Mesenchymal stem cell (in vitro differentiated cells and primary cell): ENCODE measurements at places on chromosomes 6 and 20.

DNA sequence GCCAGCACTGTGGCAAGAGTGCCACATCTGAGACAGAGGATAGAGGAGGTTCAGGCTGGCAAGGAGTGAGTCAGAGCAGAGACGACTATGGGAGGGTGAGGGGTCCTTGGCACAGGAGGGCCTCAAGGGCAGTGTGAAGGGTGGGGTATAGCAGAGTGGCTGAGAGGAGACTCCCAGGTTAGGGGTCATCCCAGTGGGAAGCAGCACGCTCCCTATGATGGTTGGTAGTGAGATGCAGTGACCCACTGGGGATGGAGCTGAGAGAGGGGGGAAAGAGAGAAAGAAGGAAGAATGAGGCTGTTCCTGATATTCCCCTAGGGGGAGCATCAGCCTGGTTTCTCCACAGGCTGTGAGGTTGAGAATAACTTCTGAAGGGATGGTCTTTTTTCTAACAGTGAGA lies 97.3 kb downstream of the INSM1 start:
- DNase-seq: no peak

GRCh38 chr6:2883673-2884072 lies 19.4 kb downstream of the SERPINB9 start:
- DNase-seq: no peak

DNA sequence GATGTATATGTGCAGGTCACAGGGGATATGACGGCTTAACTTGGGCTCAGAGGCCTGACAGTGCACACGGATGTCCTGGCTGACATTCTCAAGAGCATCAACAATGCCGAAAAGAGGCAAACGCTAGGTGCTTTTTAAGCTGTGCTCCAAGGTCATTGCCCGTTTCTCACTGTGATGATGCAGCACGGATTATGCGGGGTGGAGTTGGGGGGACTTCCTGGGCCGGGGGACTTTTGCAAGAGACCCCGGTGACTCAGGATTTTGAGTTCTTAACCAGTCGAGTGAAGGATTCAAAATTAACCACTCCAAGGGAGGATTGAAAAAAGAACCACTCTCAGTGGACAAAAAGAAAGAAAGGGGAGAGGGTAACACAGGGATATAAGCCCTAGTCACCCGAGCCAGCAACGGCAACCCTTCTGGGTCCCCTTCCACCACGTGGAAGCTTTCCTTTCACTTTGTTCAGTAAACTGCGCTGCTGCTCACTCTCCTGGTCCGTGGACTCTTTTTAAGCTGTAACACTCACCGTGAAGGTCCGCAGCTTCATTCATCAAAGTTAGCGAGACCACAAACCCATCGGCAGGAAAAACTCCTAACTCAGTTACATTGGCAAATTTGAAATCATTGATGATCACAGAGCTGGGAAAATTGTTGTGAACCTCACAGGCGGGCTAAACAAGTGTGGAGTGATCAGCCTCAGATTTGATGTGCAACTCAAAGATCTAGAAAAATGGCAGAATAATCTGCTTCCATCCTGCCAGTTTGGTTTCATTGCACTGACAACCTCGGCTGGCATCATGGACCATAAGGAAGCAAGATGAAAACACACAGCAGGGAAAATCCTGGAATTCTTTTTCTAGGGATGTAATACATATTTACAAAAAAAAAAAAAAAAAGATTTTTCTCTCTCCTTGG lies 199.3 kb downstream of the ARID1B start:
- no peak for DNase-seq

- no peak for DNase-seq
Measured at GRCh38 chr20:33814238-33814712, 3.1 kb downstream of the CHMP4B start.

DNA sequence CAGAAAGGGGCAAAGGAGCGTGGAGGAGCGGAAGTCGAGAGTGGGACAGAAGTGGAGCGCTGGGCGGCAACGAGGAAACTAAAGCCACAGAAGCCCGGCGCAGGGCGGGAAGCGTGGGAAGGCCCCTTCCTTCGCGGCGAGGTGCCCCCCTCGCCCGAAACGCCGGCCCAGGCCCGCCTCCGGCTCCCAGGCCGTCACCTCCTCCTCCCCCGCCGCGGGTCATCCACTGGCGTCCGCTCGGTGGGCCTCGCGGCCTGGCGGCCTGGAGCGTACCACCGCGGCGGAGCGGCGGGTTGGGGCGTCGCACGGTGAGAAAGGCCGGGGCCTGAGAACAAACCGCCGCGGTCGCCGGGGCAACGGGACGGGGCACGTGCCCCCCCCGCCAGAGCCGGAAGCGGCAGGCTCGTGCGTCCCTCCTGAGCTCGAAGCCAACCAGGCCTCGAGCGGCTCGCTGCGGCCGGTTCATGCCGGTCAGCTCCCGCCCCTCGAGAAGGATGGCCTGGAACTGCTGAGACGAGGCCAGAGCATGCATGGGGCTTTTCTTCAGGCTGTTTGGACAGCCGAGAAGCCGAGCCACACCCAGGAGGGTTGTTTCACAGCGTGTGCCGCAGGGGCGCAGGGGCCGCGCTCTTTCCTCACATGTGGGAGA lies at the start of gene TCP11:
Gene TCP11, minus strand, starts transcription at position 333 of the 649 bp plus-strand sequence. CDS start 469 bp downstream, outside the sequence.
- DNase-seq: no peak

DNA sequence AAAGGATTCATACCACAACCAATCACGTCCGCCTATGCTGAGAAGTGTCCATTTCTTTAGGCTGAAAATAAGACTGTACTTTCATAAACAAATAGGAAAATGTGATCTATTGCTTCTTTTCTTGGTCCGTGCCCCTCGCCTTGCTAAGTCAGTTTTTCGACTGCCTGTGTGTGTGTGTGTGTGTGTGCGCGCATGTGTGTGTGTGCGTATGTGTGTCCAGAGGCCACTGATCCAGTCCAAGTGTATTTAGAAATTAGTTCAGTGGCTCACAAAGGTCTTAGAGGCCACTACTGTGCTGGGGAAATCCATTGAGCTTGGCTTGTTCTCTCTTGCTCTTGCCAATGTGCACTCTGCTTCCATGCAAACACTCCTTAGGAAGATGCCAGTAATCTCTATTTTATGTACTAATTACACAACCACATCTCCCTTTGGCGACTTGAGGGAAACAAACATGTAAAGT lies 50.5 kb downstream of the SLC22A23 start:
- DNase-seq: no peak

DNA sequence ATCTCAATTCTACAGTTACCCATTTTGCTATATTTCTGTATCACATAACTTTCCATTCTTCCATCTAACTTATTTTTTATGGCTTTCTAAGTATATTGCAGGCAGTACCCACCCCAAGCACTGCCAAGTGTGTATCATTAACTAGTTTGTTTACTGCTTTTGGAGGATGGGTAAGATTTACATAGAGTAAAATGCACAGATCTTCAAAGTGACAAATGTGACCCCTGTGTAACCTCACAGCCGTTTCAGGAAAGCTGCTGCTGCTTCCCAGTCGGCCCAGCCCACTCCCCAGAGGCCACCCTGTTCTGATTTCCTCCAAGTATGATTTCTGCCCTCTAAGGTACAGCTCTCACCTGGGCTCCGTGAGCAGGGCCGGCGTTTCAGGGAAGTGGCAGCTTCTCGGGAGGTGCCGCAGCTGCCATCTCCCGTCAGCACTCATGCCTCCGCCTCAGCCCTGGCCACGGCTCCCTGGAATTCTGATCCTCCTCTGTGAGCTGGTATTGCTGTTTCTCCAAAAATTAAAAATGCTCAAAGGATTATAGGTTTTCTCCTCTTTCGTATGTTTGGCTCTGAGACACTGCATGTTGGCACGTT lies 15.0 kb upstream of the MAP1LC3A start:
- no peak for DNase-seq
